ENCODE measurements at places on chromosomes 7 and 10. TPM values are rescaled to one million over a fixed set of nuclear protein-coding genes. Genes with fewer than 3 reads are reported as not detected.

Gene NUTM2A
- total RNA-seq = 0.48 TPM

Gene LDB3
- 0.96 TPM for total RNA-seq

Gene TFAM
- 77.4 TPM for total RNA-seq

Gene ACHE
- total RNA-seq = 7.7 TPM

Gene PNLIPRP1
- 0.68 TPM for total RNA-seq

Gene TMEM273
- total RNA-seq = 0.27 TPM

Gene ACTL6B
- 0.99 TPM for total RNA-seq

Gene DNAJC30
- total RNA-seq = 6.8 TPM

Gene SPOCK2
- total RNA-seq = 4.7 TPM

GRCh38 chr7:82156893-82157292, 286.7 kb downstream of the CACNA2D1 start:
- no peak for DNase-seq
- H3K4me3 ChIP-seq = no peak overlapping the region
- H3K27ac ChIP-seq = no peak overlapping the region
- peaks cover 13% of the 10 kb centered on the region for H3K4me1 ChIP-seq
- H3K27me3 ChIP-seq = peaks cover 26% of the 10 kb centered on the region

DNA sequence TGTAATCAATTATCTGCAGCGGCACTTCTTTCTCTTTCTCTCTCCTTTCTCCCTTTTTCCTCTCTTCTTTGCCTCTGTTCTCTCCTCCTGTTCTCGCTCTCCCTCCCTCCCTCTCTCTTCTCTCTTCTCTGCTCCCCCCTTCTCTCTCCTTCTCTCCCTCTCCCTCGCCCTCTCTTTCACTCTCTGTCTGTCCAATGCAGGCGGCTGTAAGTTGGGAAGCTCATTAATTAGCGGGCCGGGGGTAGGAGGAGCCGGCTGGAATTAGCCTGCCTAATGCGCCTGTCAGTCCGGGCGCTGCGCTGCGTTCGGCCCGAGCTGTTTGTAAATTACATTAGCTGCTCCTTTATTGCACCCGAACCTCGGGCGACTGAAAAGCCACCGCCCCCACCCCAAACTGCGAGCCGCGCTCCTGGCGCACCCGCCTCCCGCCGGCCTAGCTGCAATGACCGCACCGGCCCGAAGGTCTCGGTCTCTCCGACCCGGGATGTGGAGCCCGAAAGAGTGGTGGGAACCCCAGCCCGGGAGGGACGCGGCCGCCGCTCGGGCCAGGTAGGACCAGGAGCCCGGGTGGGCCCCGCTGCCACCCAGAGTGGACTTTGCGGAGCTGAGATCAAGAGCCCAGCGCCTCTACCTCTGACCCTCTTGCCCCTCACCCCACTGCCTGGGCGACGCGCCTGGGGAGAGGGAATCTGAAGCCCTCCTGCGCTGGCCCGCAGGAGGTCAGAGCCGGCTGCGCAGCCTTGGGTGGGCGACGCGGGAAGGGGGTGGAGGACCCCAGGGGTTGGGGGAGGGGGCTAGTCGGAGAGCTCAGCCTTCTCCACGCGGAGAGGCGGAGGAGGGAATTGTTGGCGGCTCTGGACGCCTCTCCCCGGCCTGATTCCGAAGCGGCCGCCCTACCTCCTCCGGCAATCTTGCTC, at the start of gene LBX1:
Gene LBX1 (minus strand): TSS at position 198 of the 917 bp plus-strand sequence. CDS start 648 bp downstream, outside the sequence.
- H3K27me3 ChIP-seq = peaks cover 98% of the 10 kb centered on the region
- DNase-seq = peak; percentile 43
- H3K4me3 ChIP-seq = peak within 1 kb of the TSS; percentile 55

- no peak for DNase-seq
- H3K4me1 ChIP-seq = no peaks in the 10 kb centered on the region
- no peak overlapping the region for H3K4me3 ChIP-seq
- H3K27me3 ChIP-seq = peaks cover 46% of the 10 kb centered on the region
- H3K36me3 ChIP-seq = peaks cover 13% of the 10 kb centered on the region
Measured at GRCh38 chr10:43598446-43598845, 7.8 kb upstream of the ZNF485 start.

DNA sequence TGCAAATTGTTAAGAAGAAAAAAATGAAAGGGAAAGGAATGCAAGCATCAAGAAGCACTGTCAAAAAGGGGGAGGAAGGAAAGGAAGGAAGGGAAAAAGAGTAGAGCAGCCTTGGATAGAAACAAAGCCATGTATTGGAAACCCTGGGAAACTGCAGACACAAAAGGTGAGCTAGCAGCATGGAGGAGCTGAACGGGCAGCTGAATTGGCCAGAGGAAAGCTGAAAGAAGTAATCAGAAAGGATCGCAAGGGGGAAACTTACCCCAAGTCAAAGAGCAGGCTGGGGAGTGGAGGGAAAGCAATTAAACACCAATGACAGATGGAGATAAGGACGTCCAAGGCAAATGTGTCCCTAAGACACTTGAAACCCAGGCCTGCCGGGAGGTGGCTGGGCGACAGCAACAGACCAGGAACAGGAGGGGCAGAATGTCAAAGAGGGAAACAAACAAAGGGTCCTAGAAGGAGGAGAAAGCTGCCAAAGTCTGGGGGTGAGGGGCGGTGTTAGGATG, 93.8 kb upstream of the SVIL start:
- no peak for DNase-seq
- H3K4me3 ChIP-seq = peak overlapping the region; percentile 32
- peaks cover 4% of the 10 kb centered on the region for H3K27me3 ChIP-seq
- H3K36me3 ChIP-seq = peaks cover 25% of the 10 kb centered on the region
- H3K27ac ChIP-seq = peak overlapping the region; percentile 77

GRCh38 chr10:12287772-12288171, 61.6 kb upstream of the CAMK1D start:
- no peaks in the 10 kb centered on the region for H3K4me1 ChIP-seq
- H3K4me3 ChIP-seq = no peak overlapping the region
- no peak overlapping the region for H3K27ac ChIP-seq
- no peaks in the 10 kb centered on the region for H3K27me3 ChIP-seq
- H3K36me3 ChIP-seq = peaks cover 2% of the 10 kb centered on the region
- no peak for DNase-seq

- peak overlapping the region; percentile 97 for H3K27ac ChIP-seq
- H3K27me3 ChIP-seq = no peaks in the 10 kb centered on the region
- no peak overlapping the region for H3K4me3 ChIP-seq
- peaks cover 54% of the 10 kb centered on the region for H3K4me1 ChIP-seq
Measured at GRCh38 chr10:29590915-29591650, 43.7 kb downstream of the SVIL start.

DNA sequence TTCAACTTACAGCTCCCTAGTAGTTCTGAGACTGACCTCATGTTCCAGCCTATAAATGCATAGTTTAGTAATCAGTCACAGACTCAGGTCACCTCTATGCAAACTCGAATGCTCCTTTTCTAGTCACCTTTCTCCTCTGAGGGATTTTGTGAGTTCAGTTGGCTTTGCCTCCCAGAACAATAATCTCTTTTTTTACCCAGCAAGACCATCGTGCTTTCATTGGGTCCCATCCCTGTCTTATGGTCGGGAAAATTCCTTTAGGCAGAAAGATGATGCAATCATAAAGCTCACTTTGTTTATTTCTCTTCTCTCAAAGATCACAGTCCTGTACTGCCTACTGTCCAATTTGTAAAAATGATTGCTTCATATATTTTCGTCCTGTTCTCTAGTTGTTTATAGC, 38.4 kb downstream of the TWIST1 start:
- DNase-seq = no peak
- H3K27me3 ChIP-seq = no peaks in the 10 kb centered on the region
- H3K36me3 ChIP-seq = no peaks in the 10 kb centered on the region
- no peak overlapping the region for H3K4me3 ChIP-seq

DNA sequence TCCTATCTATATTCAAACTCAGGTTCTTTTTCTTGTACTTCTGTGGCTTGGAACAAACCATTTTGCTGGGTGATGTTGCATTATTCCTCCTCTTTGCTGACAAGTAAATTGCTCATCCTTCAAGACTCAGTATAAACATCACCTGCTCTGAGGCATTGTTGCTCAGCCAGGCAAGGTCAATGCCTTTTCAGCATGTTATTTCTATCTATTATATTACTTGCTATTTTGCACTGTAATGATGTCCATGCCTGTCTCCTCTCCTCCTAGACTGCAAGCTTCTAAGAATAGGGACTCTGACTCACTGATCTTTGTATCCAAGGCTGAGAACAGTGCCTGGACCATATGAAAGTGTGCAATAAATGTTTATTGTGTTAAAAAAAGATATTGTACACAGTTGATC, 293.8 kb downstream of the RNLS start:
- no peak for DNase-seq
- no peaks in the 10 kb centered on the region for H3K36me3 ChIP-seq
- no peaks in the 10 kb centered on the region for H3K27me3 ChIP-seq
- no peak overlapping the region for H3K27ac ChIP-seq
- no peak overlapping the region for H3K4me3 ChIP-seq

DNA sequence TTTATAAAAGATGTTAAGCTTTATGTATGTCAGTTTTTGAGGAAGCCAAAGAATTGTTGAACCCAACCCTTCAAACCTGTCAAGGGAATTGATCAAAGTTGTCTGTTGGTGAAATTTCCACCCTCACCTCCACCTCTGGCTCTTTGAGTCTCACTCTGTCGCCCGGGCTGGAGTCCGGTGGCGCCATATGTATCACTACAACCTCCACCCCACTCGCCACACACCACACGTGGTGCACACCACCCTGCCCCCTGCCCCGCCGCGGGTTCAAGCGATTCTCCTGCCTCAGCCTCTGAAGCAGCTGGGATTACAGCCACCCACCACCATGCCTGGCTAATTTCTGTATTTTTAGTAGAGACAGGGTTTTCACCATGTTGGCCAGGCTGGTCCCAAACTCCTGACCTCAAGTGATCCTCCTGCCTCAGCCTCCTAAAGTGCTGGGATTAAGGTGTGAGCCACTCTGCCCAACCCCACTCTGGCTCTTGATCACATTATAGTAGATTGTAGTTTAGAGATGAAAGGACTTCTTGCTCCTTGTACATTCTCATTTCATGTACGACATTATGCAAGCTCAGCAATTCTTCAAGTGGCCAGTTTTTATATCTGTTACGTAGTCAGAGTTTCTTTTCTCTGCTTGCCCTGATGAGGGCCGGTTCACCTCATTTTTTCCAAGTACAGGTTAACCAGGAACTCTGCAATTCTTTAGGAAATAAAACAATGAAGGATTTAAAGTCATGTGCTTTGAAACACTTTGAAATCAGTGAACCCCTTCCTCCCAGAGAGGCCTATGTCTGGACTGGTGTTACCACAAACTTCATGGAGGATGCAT, 7.0 kb downstream of the BAMBI start:
- H3K27ac ChIP-seq = peak overlapping the region; percentile 73
- H3K4me3 ChIP-seq = no peak overlapping the region
- H3K36me3 ChIP-seq = peaks cover 34% of the 10 kb centered on the region
- DNase-seq = no peak
- peaks cover 78% of the 10 kb centered on the region for H3K4me1 ChIP-seq

- H3K27me3 ChIP-seq = peaks cover 38% of the 10 kb centered on the region
- H3K4me3 ChIP-seq = peak overlapping the region; percentile 80
- peaks cover 77% of the 10 kb centered on the region for H3K4me1 ChIP-seq
- peak overlapping the region; percentile 78 for H3K27ac ChIP-seq
- no peaks in the 10 kb centered on the region for H3K36me3 ChIP-seq
- no peak for DNase-seq
Measured at GRCh38 chr10:21501091-21501490, 24.4 kb downstream of the SKIDA1 start.

- H3K36me3 ChIP-seq = peaks cover 17% of the 10 kb centered on the region
- H3K27me3 ChIP-seq = no peaks in the 10 kb centered on the region
- no peak for DNase-seq
- H3K4me3 ChIP-seq = no peak overlapping the region
- no peak overlapping the region for H3K27ac ChIP-seq
Measured at GRCh38 chr7:90843472-90843871, 247.4 kb downstream of the CDK14 start.

GRCh38 chr7:6139189-6139996, 108.2 kb downstream of the ANKRD61 start:
- H3K27me3 ChIP-seq = no peaks in the 10 kb centered on the region
- no peak for DNase-seq
- H3K27ac ChIP-seq = no peak overlapping the region
- no peaks in the 10 kb centered on the region for H3K4me1 ChIP-seq
- no peak overlapping the region for H3K4me3 ChIP-seq

- no peaks in the 10 kb centered on the region for H3K27me3 ChIP-seq
- no peaks in the 10 kb centered on the region for H3K4me1 ChIP-seq
- peaks cover 6% of the 10 kb centered on the region for H3K36me3 ChIP-seq
- no peak overlapping the region for H3K4me3 ChIP-seq
- DNase-seq = no peak
- no peak overlapping the region for H3K27ac ChIP-seq
Measured at GRCh38 chr7:90584378-90584777, 11.7 kb upstream of the CDK14 start.

DNA sequence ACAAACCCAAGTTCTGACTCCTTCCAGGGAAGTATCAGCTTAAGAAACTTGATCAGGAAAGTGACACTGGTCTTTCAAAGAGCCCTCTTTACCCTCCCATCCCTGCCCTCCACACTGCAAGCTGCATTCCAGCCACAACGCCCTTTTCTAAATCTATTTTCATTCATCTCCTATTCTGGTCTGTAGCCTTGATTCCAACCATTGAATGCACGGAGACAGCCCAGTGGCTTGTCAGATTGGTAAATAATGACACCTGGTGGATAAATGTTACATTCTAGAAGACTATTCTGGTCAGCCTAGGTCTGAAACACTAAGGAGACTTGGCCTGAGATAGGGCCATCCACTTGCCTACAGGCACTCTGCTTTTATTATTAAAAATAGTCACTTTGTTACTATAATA, 20.9 kb downstream of the MORN4 start:
- no peaks in the 10 kb centered on the region for H3K27me3 ChIP-seq
- no peak for DNase-seq
- H3K4me3 ChIP-seq = no peak overlapping the region

GRCh38 chr7:15747301-15747700, 60.8 kb upstream of the MEOX2 start:
- H3K4me1 ChIP-seq = no peaks in the 10 kb centered on the region
- H3K27me3 ChIP-seq = no peaks in the 10 kb centered on the region

- peak overlapping the region; percentile 65 for H3K4me3 ChIP-seq
- peak; percentile 74 for DNase-seq
- H3K27ac ChIP-seq = no peak overlapping the region
- 0 out of 2 replicates have a peak, but pooled peaks cover 3% of the 10 kb centered on the region for H3K4me1 ChIP-seq
- no peaks in the 10 kb centered on the region for H3K27me3 ChIP-seq
Measured at GRCh38 chr7:65731562-65732035, 141.3 kb upstream of the VKORC1L1 start.

DNA sequence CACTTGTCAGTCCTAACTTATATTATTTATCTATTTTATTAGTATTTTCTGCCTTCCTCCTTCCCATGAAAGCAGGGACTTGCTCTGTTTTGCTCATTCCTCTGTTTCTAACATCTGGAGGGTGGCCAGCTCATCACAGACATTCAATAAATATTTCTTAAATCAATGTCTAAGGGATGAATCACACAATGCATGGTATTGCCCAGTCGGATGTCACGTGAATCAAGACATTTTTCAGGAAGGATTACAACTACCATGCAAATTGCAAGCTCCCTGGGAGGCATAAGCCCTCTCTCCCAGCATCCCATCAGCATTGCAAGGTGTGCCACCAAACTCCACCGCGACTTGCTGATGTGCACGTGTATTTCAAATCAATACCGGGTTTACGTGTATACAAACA, 146.6 kb upstream of the RNF32 start:
- H3K27ac ChIP-seq = no peak overlapping the region
- H3K4me1 ChIP-seq = no peaks in the 10 kb centered on the region
- H3K27me3 ChIP-seq = no peaks in the 10 kb centered on the region
- DNase-seq = no peak
- H3K36me3 ChIP-seq = no peaks in the 10 kb centered on the region
- no peak overlapping the region for H3K4me3 ChIP-seq

Data from WTC11 (cell line).